Fibroblast of gingiva (primary cell): ENCODE measurements at places on chromosomes 7 and 10.

GRCh38 chr10:86489071-86489810, 32.4 kb downstream of the WAPL start:
- DNase-seq: no peak

- DNase-seq: no peak
These were observed 468.1 kb downstream of the IPMK start for GRCh38 chr10:57799625-57800024.

GRCh38 chr7:51040787-51041186, 258.1 kb upstream of the GRB10 start:
- peak; percentile 52 for DNase-seq

- no peak for DNase-seq
These were observed 15.4 kb downstream of the BBIP1 start for GRCh38 chr10:110903280-110904278.

DNA sequence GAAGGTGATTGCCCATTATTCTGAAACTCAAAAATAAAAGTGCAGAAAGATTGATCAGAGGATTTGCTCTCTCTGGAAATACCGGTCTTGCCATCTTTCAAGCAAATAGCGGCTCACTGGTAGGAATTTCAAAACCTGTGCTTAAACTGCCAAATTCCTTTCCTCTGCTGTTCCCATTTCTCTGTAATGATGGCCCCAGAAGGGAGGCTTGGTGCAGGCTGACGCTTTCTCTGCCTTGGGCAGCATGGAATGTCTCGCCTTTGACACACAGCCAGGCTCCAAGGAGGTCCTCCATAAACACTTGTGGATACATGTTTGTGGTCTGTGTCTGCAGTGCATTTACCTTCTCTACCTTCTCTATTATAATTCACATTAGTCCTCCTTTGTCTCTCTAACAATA, 146.8 kb downstream of the HIBADH start:
- DNase-seq: no peak

- DNase-seq: no peak
These were observed 67.8 kb downstream of the CREM start for GRCh38 chr10:35194471-35194870.

DNA sequence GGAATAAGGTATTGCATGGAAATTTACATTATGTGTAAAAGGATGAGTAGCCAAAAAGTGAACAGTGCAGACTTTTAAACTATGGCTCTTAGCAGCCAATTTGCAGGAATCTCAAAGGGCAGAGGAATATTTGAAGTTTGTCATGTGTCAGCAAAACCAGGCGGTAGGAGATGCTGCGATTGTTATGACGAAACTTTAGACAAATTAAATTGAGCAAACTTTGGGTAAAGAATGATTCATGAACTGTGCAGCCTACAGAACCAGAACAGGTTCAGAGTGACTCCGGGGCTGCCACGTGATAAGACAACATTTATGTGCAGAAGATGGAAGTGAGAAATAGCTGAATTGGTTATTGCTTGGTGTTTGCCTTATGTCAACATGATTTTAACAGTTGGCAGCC, 39.2 kb upstream of the CCDC6 start:
- no peak for DNase-seq

- no peak for DNase-seq
These were observed 873.4 kb upstream of the MBL2 start for GRCh38 chr10:53645951-53646350.

- no peak for DNase-seq
These were observed 3.1 kb downstream of the SLK start for GRCh38 chr10:103969857-103970627.

GRCh38 chr10:65891073-65891981, 1034.5 kb upstream of the LRRTM3 start:
- DNase-seq: no peak

GRCh38 chr7:83119494-83119893, 43.2 kb downstream of the PCLO start:
- no peak for DNase-seq

GRCh38 chr7:148903504-148903903, 19.4 kb upstream of the EZH2 start:
- no peak for DNase-seq

- peak; percentile 13 for DNase-seq
These were observed 319.0 kb downstream of the HPSE2 start for GRCh38 chr10:98916526-98917125.

DNA sequence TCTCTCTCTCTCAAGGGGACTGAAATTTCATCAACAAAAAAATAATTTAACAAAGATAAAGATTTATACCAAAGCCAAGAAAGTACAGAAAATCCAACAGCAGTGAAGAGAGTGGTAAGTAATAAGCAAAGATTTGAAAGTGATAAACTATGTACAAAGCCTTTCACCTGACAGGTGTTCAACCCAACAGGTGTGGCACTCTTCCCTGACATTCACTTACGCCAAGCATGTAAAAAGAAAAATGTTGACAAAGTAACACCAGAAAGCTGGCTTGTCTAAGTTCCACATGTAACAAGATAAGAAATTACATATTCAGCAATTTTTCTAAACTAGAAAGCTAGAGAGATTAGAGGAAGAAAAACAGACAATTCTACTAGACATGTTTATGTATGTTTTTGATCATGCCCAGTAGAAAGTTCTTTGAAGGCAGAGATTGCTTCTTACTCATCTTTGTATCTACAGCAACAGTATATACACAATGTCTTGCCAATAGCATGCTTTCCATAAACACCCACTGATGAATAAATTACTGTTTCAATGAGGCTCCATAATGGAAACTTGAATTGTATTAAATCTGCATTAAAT, 468.5 kb downstream of the PARD3 start:
- peak; percentile 25 for DNase-seq

- peak; percentile 71 for DNase-seq
These were observed 186.2 kb downstream of the MACC1 start for GRCh38 chr7:20030915-20031362.

DNA sequence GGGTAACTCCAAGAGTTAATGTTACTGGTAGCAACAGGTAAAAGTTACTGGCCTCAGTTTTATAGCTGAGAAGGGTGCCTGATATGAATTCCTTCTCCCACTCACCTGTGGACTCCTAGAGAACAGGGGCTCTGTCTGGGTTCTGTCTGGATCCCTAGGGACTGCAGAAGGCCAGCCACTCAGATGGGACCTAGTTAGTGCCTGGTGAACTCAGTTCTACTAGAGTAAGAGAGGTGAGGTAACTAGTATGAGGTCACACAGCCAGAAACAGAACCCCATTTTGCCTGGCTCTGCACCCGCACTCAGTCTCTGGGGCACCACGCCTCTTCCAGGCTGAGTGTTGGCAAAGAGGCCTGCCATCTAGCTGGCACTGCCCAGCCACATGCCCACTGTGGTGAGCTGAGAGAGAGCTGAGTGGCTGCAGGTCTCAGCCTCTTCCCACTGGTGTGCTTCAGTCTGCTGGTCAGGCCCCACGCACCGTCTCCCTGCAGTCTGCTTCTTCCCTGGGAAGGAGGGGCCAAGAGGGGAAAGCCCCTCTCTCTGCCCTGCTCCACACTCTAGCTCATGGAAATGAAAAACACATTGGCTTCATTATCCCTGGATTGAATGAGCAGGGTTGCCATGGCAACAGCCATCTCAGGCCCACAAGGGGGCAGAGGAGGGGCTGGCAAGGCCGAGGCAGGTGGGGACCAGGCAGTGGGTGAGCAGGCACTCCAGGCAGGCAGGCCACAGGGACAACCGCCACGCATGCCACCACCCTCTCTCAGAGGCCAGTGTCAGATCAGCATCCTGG, 110.6 kb downstream of the ZMIZ1 start:
- no peak for DNase-seq

GRCh38 chr7:159099711-159100231, 44.9 kb downstream of the VIPR2 start:
- DNase-seq: no peak

DNA sequence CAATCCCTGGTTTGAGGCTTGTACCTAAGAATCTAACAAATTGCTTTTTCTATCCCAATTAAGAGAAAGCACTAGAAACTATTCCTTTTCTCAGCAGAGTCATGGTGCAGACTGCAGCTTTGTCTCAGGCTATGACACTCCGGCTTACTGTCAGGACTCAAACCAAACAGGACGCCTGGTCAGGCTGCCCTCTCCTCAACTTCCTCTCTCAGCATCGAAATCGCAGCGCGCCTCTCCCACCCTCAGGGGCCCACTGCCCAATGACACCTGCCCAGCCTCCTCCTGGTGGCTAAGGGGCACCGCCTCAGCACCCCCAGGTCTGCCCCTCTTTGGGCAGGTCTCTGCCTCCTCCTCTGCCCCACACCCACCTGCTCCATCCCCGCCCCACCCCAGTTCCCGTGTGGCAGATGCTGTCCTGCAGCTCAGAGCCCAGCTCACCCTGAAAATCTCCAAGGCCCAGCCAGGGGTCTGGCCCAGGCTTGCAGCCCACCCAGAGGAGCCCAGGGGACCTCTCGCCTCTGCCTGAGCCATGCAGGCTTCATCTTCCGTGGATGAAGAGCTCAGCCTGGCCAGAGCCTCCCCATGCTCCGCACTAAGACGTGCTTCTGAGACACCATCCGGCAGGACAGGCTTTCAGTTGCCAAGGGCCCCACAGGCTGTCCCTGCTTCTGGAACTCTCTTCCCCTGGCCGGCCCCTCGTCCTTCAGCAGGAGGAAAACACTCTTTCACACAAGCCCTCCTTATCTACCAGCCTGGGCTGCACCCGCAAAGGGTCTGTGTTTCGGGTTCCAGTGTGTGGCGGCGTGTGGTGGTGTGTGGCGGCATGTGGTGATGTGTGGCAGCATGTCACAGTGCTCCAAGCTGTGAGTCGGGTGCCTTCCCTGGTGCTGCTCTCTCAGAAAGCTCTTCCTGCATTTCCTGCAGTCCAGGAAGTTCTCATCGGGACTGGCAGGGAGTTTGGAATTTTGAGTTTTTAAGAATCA, 16.4 kb upstream of the PTPRN2 start:
- no peak for DNase-seq

- DNase-seq: peak; percentile 67
These were observed at the start of gene NRCAM for GRCh38 chr7:108455998-108456677. Gene NRCAM, minus strand, starts transcription at chr7:108456436. Its CDS starts 216,372 bp downstream, at chr7:108240064.

- DNase-seq: peak; percentile 48
These were observed 196.0 kb downstream of the REEP3 start for GRCh38 chr10:63717027-63717715.

DNA sequence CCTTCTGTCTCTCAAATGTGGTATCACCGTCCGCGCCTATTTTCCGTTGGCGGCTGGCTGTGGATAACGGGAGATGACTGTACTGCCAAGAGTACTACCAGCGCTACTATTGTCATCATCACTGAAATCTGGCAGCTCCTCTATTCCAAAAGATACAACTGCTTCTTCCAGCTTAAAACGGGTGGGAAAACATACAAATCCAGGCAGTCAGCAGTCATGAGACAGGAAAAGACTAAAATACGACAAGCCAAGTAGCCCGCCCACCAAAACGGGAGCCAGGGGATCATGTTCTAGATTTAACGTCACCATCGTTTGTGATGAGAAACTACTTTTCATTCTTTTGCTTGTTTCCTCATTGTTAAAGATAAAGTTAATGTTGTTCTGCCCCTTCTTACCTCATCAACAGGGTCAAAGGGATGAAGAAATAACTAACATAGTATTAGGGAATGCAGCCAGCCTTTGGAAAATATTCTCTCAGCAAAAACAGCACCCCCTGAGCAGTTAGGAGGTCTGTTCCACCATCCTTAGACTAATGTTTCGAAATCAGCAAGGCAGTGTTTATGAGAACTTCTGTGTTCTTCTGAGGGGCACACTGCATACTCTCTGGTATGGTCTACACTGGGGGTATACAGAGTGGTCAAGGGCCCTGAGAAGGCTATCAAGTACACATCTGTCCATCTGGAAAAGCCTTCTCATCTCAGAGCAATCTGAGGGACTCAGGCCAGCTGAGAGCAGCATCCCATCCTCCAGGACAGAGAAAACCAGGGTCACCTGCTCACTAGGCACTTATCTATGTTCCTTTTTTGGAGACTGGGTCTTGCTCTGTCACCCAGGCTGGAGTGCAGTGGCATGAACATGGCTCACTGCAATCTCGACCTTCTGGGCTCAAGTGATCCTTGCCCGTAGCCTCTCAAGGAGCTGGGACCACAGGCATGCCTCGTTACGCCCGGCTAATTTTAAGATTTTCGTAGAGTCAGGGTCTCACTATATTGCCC, 47.5 kb downstream of the GNA12 start:
- peak; percentile 94 for DNase-seq

DNA sequence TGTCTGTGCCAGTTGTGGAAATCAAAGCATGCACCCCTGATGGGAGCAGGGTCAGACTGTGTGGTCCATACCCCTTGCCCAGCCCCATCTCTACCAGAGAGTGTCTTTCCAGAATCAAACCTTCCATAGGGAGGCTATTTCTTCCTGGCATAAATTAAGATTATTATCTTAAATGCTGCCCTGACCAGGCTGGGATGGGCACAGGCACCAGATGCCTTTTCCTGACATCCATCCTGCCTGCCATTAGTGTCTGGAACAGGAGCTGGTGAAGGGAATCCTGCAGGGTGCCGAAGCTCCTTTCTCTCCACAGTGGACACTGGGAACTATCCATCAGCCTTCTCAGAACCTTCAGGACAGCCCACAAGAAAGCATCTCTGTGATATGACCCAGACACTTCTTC, 296.3 kb downstream of the GRID1 start:
- DNase-seq: no peak

GRCh38 chr7:44849259-44849884, 1.5 kb upstream of the H2AZ2 start:
- no peak for DNase-seq

DNA sequence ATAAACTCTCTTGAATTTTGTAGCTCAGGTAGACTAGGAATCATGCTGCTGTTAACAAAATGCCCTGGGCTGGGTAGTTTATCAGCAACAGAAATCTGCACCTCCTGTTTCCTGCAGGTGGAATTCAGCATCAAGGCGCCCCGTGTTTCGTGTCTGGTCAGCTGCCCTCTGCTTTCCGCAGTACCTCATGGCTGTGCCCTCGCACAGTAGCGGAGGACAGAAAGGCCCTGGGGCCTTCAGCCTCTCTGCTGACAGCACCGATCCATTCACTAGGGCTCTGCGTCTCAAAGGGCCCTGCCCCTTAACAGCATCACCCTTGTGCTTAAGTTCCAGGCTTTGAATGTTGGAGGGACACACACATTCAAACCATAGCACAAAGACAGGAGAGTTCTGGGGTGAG, 90.0 kb downstream of the DYNC2I1 start:
- DNase-seq: no peak

DNA sequence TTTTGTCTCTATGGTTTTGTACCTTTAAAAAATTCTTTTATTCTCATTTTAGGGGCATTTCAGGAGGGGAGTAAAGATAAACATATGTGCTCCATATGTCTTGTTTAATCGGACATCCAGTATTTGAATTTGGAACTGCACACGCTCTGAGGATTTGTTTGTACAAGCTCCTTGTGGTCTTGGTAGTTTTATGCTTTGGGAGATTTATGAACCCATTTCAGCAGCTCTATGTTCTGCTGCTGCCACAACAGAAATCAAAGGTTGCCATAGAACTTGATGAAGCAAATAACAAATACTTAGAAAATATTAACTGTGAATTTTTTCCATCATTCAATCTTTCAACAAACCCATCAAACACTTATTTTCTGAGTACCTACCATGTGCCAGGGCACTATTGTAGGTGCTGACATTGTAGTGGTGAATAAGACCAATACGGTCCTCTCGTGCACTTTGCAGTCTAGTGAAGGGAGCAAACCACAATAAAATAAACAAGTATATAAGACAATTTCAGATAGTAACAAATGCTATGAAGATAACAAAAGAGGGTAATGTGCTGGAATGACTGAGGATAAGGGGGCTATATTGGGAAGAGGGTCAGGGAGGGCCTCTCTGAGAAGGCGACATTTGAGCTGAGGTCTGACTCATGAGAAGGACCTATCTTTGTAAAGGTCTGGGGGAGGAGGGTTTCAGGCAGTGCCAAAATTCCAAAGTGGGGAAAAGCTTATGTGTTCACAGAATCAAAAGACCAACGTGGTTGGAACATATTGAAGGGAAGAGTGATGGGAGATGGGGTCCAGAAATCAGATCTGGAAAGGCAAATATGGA, 30.4 kb downstream of the MYPN start:
- DNase-seq: no peak
